ENCODE measurements at places on chromosomes 1 and 21.

DNA sequence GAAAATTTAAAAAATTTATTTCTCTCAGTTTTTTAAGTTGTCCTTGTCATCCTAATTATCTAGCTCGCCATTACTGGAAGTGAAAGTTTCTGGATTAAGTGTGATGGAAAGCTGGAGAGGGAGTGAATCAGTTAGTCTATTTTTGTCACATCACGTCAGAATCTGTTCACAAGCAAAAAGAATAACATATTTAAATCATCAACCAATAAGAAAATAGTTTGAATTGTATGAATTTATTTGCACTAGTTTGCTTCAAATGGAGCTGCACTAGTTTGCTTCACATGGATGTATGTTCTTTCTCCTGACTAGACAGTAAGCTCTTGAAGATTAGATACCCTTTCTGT, 22.8 kb downstream of the PHC2 start:
- DNase-seq: no peak

GRCh38 chr1:239995281-239995680, 96.4 kb upstream of the FMN2 start:
- no peak for DNase-seq

GRCh38 chr1:100349246-100349645, 3.1 kb upstream of the CDC14A start:
- DNase-seq: no peak

DNA sequence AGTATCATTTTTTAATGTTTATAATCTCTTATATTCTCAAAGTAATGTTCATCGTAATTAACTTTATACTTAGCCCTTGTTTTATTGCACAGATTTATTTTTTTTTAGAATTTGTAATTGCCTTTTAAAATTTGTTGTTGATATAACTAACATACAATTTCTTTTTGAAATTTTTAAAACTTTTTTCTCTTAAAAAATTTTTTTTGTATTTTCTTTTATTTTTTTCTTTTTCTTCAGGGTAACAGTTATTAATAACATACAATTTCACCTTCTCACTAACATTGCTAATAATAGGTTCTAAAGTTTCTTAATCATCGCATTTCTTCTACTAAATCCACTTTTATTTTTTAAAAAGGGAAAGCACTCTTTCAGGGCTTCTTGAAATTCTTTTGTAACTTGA, 11.3 kb upstream of the VAMP4 start:
- no peak for DNase-seq

GRCh38 chr1:15344800-15345704, 64.6 kb upstream of the EFHD2 start:
- DNase-seq: no peak

- no peak for DNase-seq
These were observed 303.6 kb downstream of the KCNH1 start for GRCh38 chr1:210830034-210831028.

GRCh38 chr1:1005774-1006304, 5.9 kb upstream of the HES4 start:
- DNase-seq: no peak
